ENCODE measurements at places on chromosomes 7 and 10.

DNA sequence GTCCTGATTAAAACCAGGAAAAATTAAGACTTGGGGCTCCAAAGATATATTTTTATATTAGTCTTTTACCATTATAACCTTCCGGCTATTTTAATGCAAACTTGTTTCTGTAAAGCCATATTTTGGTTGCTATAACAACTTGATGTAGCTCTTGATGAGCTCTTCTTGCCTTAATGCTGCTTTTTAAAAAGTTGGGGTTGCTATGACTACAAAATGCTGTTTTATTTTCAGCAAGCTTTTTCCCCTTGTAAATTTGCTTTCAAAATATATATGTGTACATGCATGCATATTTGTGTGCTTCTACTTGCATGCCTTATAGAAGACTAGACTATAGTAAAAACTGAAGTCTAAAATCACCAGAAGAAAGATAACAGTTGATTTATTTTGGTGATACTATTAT, 99.7 kb downstream of the CSTF2T start:
- DNase-seq: no peak

DNA sequence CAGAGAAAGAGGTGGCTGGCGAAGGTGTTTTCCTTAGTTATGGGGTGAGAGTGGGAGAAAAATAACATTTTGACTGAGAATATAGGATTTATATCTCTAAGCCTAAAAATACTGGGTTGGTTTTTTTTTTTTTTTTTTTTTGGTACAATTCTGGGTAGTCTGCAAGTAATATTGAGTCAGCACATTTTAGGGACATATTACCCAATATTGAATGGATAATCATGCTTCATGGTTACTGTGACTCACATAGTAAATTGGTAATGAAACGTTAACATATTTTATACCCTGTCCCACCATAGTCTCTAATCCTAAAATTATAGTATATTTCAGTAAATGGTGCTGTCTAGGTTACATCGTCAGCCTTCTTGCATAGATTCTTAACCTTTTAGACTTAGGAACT, 91.4 kb downstream of the TPST1 start:
- DNase-seq: no peak

- no peak for DNase-seq
Measured at GRCh38 chr7:5303061-5303460, 20.3 kb downstream of the SLC29A4 start.

- DNase-seq: no peak
Measured at GRCh38 chr7:121410829-121411596, 14.9 kb upstream of the FAM3C start.

DNA sequence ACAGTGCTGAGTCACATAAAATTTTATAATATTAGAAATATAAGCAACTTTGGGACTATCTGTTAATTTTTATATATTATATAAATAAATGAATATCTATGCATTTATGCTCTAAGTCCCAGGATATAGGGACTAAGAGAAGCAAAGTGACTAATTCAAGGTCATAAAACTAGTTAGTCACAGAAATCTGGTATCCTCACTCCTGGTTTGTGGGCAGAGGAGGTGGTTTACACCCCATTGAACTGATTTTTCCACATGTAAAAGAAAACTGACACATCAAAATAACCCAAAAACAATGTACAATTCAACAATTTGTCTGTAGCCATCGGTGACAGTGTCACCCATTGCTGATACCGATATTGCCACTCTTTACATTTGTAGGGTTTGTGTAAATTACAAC, 3.0 kb downstream of the PCLO start:
- DNase-seq: no peak

DNA sequence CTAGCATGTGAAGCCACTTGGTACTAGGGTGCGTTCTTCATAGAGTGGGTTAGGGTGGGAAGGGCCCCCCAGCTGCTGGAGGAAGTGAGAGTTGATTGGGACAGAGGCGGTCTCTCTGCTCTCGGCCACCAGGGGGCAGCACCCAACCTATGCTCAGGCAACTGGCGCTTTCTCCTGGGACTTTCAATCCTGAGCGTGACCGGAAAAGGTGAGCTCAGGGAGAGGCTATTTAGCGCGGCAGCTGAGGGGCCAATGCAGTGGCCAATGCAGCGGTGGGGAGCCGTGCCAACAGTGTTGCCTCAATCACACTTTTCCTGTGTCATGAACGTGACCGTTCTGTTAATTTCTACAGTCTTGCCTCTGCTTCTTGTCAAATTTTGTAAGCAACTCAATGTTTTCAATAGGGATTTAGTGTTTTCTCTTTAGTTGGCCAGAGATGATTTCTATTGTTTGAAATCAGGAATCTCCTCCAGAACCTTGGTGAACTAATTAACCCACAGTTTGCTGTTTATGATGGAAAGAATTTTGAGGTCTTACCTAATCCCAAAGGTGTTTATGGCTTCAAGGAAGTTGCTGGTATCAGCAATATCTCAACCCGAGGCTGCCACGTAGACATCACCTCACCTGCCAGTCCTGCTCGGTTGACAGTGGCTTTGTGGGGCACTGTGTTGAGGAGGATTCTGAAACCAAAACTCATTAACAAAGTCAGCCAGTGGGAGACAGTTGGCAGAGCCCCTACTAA, 67.9 kb upstream of the PDZD8 start:
- peak; percentile 5 for DNase-seq

DNA sequence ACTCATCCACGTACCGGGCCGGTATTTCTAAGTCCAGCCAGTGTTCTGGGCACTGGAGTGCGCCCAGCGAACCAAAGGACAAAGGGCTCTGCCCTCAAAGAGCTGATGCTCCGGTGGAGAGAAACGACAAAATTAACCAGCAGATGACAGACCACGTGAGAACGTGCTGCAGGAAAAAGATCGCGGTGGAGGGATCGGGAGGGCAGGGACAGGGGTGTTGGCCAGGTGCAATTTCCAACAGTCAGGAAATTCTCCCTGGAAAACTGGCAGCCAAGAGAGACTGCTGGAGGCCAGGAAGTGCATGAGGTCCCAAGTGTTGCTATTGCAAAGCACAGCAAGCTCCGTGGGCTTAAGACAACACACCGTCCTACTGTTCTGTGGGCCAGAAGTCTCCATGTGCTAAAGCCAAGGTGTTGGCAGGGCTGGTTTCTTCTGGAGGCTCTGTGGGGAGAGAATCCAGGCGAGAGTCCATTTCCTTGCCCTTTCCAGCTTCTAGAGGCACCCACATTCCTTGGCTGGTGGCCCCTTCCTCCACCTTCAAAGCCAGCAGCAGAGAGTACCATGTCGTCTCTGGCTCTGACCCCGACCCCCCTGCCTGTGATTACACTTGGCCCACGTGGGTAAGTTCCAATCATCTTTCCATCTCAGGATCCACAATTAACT, 21.3 kb upstream of the AMZ1 start:
- no peak for DNase-seq

GRCh38 chr10:4177791-4178190, 392.8 kb upstream of the KLF6 start:
- no peak for DNase-seq

DNA sequence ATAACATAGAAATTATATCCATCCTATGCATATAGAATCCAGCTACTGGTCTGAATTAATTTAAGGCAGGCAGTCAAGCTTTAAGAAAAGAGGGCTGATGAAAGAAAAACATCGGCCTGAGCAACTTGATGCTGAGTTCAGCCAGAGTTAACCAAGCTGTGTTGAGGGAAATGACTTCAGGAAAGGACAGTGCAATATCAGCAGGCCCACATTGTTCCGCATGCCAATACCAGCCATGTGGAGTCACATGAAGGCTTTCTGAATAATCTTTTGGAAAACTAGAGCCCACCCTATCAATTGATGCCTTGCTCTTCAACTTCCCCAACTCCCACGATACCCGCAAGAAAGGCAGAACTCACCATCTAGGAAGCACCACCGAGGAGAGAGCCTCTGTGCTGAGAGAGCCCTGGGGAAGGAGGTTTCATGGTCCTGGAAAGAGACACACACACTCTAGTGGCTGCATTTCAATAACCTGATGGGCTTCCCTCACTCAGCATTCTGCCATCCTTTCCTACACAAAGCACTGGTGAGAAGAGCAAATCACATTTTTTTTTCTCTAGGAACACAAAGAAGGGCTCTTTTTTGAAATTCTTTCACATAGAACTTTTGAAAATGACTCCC, 125.8 kb upstream of the PTN start:
- DNase-seq: no peak

DNA sequence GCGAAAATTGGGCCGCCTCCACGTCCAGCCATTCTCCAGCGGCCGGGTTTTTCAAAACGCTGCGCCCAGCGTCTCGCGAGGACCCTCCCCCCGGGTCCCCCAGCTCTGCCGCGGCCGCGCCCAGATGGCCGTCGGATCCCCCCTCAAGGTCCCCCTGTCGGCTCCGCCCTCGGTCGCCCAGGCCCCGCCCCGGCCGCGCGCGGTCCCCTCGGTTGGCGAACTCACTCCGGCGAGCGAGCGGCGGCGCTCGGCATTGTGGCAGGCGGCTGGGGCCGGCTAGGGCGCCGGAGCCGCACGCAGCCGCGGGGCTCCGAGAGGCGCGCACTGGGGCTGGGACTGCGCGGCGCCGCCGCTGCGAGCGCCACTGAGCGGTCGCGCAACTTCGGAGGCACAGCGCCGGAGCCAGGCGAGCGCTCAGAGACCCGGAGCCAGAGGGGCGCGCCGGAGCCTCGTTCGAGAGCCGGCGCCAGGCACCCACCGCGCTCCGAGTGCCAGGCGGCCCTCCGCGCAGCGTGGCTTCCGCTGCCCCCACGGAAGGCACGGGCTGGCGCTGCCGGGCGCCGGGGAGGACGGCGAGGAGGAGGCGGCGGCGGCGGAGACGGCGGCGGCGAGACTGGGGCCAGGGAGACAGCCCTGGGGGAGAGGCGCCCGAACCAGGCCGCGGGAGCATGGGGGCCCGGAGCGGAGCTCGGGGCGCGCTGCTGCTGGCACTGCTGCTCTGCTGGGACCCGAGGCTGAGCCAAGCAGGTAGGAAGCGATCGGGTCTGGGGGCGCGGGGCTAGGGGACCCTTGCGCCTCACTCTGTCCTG, at the start of gene UNC5B:
Gene UNC5B, plus strand, starts transcription at position 253 of the 809 bp plus-strand sequence. Its CDS starts 416 bp downstream, at position 669.
- peak; percentile 70 for DNase-seq

- DNase-seq: no peak
Measured at GRCh38 chr10:47316131-47316530, 6.1 kb upstream of the GDF2 start.

DNA sequence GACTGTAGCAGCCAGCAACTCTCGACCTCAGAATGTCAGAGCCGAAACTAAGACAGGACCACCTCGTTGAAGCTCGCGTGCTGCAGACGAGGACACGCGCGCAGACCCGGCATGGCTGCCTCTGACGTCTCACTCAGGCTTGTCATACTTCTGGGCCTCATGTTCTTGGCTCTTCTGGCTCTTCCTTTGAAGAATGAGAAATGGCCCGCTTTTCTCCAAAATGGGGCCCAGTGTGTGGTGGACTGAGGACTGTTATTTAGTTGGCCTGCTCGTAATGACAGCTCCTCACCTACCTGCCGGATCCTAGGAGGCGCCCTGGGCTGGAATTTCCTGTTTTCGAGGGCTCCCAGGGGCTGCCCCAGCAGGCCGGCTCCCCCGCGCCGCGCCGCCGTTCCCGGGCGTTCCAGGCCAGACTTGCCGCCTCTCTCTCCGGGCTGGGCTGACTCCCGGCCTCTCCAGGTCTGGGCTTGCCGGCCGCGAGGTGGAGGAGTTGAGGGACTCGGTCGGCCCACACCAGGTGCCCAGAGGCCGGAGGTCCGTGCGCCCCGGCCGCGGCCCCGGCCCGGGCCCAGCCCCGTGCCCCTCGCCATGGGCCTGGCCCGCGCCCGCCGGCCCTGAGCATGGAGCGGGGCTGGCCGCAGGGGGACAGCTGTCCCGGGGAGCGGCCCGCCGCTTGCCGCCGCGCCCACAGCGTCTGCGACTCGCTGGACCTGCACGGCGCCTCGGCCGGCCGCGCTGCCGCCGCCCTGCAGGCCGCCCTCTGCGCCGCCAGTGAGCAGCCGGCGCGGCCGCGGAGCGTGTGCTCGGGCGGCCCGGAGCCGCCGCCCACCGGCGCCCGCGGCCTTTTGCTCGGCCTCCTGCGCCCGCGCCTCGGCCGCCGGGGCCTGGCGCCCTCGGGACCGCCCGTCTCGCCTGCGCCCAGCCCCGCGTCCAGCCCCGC, 28.1 kb downstream of the AGAP3 start:
- DNase-seq: no peak

DNA sequence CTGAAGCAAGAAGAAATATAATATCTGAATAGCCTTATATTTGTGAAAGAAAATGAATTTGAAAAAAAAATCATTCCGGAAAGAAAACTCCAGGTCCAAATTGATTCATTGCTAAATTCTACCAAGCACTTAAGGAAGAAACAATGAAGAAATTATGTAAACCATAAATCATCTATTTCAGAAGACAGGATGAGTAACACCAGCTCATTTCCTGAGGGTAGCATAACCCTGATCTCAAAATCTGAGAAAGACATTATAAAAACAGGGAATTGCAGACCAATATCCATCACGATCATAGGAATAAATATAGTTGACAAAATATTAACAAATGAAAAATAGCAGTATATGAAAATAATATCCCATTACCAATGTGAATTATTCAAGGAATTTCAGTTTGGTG, 70.1 kb upstream of the RAB18 start:
- no peak for DNase-seq

GRCh38 chr10:14389981-14390590, 59.4 kb upstream of the FRMD4A start:
- DNase-seq: no peak

- no peak for DNase-seq
Measured at GRCh38 chr10:121260377-121260776, 337.9 kb downstream of the FGFR2 start.

GRCh38 chr10:74417397-74417796, 266.4 kb downstream of the ADK start:
- DNase-seq: no peak

DNA sequence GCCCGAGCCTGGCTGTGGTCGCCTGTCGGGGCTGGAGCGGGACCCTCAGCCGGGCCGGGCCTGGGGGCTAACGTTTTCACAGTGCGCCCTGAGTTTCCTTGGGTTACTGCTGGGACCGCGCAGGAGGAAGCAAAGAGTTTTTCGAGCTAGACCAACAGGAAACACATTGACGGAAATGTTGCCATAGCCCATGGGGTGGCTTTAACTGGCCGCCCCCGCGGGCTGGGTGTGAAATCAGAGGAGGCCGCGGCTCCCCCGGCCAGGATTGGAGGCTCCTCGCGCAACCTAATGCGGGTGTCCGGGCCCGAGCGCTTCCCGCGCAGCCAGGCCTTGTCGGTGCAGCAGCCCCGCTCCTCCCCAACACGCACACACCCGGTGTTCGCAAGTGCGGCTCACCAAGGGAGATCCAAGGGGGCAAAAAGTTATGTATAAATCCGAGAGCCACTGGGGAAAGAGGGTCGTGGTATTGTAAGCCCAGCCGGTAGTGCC, 1.9 kb downstream of the HHEX start:
- no peak for DNase-seq

- DNase-seq: no peak
Measured at GRCh38 chr10:12529976-12530375, 180.6 kb downstream of the CAMK1D start.

Measured in amniotic stem cell (primary cell).